ENCODE measurements at places on chromosomes 6 and 20. TPM values are rescaled to one million over a fixed set of nuclear protein-coding genes. Genes with fewer than 3 reads are reported as not detected.

PTCRA gene
- total RNA-seq = not detected

- no peak for DNase-seq
Measured at GRCh38 chr6:53032849-53033248, 32.4 kb upstream of the FBXO9 start.

- no peak for DNase-seq
Measured at GRCh38 chr20:21280522-21281016, 22.6 kb upstream of the XRN2 start.

GRCh38 chr6:81172056-81172740 lies 580.3 kb downstream of the TENT5A start:
- DNase-seq = peak; percentile 69

- no peak for DNase-seq
Measured at GRCh38 chr6:134525190-134525868, 207.4 kb upstream of the SGK1 start.
